Stimulated activated CD4-positive, alpha-beta T cell treated with anti-CD3 and anti-CD28 coated beads, Interleukin-2, amount 100 ng/mL, for 4 hours (primary cell): ENCODE measurements at places on chromosomes 1 and 21.

- no peak for DNase-seq
Measured at GRCh38 chr1:10918531-10918930, 93.9 kb upstream of the TARDBP start.

GRCh38 chr1:180503280-180503862 lies 994 bp upstream of the ACBD6 start:
- DNase-seq = no peak

DNA sequence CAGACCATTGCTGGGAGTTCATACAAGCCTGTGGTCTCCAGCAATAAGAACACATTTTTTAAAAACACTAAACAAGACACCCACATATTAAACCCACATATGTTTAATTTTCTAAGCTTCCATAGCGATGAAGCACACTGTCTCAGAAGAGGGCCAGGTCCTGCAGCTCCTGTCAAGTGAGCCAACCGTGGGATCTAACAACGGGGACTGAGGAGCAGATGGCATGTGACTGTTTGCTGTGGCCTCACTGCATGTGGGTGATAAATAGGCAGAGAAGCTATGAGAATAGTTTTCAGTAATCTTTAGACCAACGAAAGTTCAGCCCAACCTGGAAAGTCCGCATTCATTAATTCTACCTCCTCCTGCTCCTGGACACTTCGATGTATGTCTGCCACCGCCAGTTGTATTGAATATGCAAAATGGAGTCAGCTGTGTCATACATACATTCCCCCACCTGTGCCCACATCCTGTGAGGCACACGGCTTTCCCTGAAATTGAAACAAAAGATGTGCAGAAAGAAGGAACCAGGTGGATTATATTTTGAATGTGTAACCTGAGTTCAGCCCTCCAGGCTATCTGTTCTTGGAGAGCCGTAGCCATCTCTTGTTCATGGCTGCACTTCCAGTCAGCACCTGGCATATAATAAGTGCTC lies 88.2 kb downstream of the MIS18A start:
- no peak for DNase-seq

DNA sequence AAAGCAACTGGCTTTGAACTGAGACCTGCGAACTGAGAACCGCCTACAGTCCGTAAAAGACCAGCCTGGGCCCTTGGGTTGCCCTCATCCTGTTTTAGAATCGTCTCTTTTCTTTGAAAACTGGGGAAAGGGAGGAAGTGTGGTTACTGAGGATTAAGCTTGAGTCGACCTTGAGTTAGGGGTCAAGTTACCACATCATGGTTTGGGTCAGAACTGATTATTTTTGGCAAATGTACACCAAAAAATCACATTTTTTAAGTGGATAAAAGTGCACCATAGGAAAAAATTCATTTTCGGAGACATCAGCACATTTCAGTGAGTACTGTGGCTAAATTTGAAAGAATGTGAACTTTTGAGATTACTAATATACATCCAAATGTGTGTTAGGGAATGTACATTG lies 76.9 kb upstream of the KAZN start:
- no peak for DNase-seq

DNA sequence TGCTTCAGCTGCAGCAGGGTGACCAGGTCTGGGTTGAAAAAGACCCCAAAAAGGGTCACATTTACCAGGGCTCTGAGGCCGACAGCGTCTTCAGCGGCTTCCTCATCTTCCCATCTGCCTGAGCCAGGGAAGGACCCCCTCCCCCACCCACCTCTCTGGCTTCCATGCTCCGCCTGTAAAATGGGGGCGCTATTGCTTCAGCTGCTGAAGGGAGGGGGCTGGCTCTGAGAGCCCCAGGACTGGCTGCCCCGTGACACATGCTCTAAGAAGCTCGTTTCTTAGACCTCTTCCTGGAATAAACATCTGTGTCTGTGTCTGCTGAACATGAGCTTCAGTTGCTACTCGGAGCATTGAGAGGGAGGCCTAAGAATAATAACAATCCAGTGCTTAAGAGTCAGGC lies 2.9 kb downstream of the C1QA start:
- DNase-seq = no peak

DNA sequence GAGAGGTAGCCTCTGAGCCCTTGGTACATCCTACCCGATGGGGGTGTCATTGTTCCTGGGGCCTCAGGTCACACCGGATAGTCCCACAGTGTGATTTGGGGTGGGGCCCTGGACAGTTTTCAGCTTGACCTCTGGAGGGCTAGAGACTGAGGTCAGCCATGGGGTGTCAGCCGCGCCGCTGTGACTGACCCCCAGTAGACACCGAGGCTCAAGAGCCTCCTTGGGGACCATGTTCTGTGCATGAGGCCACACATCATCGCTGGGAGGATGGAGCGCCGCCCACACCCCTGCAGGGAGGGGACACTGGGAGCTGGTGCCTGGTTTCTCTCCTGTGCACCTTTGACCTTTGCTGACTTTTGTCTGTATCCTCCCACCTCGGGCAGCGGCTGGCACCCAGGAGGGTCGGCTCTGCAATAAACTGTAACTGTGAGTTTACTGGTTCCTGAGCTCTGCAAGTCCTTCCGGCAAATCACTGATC lies 22.6 kb downstream of the ITGB2 start:
- no peak for DNase-seq

DNA sequence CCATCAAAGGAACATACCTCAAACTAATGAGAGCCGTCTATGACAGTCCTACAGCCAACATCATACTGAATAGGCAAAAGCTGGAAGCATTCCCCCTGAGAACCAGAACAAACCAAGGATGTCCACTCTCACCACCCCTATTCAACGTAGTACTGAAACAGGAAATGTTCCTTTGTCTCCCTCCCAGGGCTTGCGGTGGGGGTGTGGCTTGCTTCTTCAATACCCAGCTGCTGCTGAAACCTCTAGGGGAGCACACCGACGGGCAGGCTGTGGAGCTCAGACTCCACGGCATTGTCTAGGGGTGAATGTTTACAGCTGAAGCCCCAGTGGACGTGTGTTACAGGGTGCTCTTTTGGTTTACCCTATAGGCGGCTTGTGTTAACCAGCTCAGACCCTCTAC lies 30.5 kb upstream of the B3GALT2 start:
- DNase-seq = no peak

DNA sequence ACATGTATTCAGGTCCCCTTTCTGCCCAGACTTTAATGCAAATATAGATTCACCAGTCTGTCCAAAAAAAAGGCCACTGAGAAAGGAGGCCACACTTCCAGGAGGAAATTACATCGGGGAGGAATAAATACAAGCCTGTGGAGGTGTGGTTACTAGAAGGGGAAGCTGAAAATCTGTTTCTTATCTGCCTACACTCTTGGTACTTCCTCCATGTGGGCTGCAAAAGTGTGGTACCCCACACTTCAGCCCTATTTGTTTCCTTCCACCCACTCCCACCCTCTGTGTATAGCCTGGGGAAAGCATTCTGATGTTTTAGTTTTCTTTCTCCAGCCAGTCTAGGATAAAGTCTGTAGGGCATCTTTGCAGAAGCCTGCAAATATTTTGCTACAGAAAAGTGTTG lies 38.4 kb downstream of the UTP25 start:
- DNase-seq = no peak

GRCh38 chr1:226650236-226650841 lies 88.7 kb downstream of the ITPKB start:
- no peak for DNase-seq

- DNase-seq = no peak
Measured at GRCh38 chr1:97461782-97462181, 459.1 kb downstream of the DPYD start.

- DNase-seq = no peak
Measured at GRCh38 chr1:15220825-15221431, 26.1 kb upstream of the FHAD1 start.

GRCh38 chr1:55124470-55124869 lies 85.1 kb downstream of the PCSK9 start:
- DNase-seq = no peak

- DNase-seq = no peak
Measured at GRCh38 chr1:246161626-246162025, 345.5 kb downstream of the SMYD3 start.

DNA sequence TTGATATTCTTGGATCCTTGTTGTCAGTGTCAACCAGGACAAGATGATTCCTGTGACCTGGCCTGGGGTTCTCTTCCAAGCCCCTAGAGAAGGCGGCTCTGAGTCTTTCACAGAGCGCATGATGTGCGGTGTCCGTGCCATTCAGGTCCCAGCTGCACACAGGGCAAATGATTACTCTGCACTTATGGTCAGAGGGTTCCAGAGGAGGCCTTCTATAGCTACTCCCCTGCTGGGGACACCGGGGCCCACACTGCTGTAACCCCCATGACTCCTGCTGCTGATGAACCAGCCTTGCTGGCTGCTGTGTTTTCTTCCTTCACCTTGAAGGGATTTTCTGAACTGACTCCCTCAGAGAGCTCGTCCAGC lies 1.5 kb downstream of the PTGFRN start:
- no peak for DNase-seq

- DNase-seq = no peak
Measured at GRCh38 chr1:164644268-164644667, 85.3 kb downstream of the PBX1 start.

- DNase-seq = no peak
Measured at GRCh38 chr21:33541105-33541711, 709 bp downstream of the GART start.
